CD4-positive, alpha-beta T cell (primary cell): ENCODE measurements at places on chromosomes 13 and 19. TPM values are rescaled to one million over a fixed set of nuclear protein-coding genes. Genes with fewer than 3 reads are reported as not detected.

DNA sequence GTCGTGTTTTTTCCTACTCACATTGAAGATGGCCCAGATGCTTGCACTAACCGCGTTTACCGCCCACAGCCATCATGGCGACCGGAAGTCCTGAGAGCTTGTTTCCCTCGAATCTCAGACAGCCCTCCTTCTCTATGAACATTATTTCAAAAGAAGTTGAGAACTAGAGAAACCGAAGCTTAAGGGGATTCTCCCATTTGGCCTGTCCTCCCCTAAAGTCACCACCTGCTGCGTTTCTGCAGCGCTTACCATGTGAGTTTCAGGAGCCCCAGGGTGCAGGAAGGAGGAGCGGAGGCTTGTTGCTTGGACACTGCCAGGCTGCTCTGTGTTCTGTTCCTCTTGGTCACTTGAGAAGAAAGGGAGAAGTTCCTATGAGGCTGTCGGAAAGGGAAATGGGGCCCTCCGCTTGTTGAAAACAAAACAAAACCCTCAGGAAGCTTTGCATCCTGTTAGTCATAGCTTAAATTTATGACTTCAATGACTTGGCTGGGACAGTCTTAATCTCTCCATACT lies 6.2 kb downstream of the CARD8 start:
- DNase-seq, result peak; percentile 75

DNA sequence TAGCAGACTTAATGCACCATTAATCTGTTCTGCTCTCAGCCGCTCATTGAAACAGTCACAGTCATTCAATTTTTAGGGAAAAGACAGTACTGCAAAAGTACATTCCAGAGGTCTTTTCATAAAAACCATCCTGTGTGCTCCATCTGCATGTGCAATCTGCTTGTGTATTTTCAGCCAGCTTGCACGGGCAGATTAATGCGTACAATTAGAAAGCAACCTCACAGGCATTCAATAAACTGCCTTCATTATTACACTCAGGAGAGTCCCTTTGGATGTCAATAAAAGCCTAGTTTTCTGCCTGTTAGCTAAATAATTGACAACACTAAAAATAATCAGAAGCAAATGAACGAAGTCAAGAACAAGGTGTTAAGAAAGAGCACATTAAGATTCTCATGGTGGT lies 41.9 kb downstream of the EPSTI1 start:
- no peak for DNase-seq

DNA sequence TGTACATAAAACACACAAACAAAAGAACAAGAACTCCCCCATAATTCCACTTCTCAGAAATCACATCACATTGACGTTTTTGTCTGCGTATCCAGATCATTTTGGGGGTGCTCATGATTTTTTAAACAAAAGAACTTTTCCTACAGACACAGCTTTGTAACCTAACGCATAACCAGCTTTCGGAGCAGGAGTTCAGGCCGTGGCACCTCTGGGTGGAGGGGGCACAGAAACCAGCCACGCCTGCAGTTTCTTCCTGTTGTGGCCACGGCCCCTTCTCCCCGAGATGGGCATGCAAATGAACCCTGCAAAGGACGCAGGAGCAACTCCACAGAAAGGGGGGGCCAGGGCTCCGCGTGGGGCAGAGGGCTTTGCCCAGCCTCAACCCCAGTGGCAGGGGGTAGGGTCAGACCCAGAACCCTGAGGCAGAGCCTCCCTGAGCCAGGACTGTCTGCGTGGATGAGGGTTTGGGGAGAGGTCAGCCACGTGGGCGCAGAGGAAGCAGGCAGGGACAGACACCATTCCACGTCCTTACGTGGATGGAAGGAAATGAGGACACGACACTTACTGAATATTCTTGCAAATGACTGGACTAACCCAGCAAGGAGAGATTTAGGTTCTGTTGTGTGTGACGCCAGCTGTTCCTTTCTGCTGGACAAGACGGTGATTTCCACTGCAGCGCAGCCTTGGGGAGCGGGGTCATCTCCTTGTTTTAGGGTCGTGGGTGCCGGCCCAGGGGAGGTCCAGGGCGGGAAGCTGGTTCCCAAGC lies 64.4 kb downstream of the RASA3 start:
- no peak for DNase-seq

DNA sequence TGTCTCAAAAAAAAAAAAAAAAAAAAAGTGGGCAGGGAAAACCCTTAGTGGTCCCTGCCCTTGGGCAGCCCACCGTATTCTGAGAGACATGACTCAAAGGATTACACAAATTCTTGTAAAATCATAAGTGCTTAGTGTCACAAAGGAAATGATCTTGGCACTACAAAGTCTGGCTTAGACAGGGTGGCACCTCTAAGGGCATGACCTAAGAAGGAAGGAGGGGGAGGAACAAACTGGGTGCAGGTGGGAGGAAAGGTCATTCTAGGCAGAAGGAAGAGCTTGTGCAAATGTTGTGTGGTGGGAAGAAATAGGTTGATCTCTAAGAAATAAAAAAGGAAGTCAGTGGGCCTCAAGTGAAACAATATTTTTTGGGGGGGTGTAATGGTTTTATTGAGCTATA lies 10.4 kb downstream of the PNPLA6 start:
- DNase-seq, result no peak

DNA sequence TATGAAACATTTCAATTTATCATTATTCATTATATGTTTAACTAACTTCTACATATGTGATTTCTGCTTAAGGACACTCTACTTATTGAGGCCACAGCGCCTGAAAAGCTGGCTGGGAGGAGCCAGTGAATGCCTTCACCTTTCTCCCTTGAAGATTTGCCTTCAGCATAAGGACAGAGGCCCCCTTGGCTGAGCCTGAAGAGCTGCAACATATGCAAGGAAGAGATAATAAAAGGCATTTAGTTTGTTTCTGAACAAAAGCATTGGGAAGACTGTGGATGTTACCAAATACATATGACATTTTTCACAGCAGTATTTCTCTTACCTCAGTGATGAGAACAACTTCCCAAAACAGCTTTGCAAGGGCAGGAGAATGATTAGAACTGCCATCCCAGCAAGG lies 92.1 kb downstream of the ABCC4 start:
- no peak for DNase-seq

The CBY2 gene
- total RNA-seq, result not detected

The FBN3 gene
- not detected for total RNA-seq

GRCh38 chr13:48775804-48776203 lies 122.1 kb downstream of the CYSLTR2 start:
- no peak for DNase-seq

DNA sequence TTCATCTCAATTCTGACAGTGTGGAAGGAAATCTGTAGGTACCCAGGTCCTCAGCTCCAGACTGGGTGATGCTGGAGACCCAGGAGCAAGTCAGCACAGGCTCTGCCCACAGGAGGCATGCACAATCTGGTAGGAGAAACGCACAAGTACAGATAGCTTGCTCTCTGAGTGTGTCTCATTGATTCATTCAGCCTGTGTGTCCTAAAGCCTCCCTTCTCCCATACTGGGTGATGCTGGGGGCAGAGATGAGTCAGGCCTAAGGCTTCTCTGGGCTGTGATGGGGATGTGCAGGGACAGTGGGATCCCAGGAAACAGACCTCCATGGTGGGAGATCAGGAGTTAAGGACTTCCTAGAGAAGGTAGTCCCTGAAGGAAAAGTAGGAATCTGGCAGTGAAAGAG lies 6.8 kb downstream of the ZNF526 start:
- DNase-seq, result no peak

DNA sequence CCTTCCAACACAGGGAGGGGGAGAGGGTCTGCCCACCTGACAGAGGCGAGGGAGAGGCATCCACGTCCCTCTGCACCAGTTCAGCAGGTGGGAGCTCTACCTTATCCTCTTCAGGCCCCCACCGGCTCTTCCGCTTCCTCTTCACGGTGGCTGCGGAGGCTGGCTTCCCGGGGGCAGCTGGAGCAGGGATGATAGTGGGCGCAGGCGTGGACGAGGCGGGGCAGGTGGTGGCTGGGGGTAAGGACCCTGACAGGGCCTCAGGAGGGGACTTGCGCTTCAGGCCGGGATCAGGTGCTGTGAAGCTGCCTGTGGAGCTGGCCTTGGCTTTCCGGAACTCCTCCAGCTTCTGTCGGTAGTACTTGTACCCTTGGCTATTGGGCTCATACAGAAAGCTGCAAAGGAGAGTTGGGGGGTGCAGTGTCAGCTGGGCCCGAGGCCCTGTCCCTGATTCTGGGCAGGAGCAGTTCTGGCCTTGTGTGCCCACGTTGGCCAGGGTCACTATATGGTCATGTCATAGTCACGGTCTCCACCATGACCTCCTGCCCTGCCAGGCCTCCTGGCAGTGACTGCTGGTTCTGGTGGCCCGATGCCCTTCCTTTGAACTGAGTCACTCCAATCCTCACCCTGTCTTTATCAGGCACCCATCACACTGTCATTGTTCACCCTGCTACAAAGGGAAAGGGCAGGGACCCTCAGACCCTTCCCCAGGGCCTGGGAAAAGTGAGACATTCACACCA lies 23.2 kb downstream of the SUGP1 start:
- DNase-seq, result no peak

GRCh38 chr19:10503002-10503789 lies at the start of gene KEAP1:
Gene KEAP1, minus strand, starts transcription at chr19:10503356. Its CDS starts 3,323 bp downstream, at chr19:10500033.
- peak; percentile 54 for DNase-seq
